ENCODE measurements at places on chromosomes 11 and 22.

DNA sequence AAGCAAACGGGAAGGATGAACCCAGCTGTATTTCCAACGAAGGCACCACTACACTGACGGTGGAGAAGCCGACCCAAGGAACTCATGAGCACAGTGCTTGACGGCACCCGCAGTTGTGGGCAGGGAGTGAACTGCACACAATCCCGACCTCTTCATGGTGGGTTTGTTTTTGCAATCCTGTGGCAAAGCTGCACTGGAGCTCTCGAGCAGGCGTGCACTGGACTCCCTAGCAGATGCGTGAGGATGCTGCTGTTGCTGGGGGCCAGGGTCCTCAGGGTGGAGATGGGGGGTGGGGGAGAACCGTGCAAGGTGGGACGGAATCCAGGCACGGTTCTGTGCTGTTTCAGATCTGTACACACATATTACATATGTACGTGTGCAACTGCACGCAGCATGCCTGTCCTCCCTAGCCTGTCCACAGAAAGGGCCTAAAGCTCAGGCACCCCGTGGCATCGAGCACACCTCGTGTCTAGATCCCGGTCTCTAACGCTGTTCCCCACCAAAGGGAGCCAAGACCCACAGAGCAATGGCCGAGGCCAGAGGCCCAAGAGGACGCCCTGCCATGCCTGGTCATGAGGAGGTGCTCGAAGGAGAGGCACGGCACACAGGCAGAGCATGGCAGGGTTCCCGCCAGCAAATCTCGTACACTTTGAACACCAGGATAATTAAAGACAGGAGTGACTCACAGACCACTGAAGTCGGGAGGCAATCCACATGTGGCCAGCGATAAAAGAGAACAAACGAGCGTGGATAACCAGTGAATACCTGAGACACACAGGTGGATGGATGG lies 17.6 kb downstream of the ALG12 start:
- DNase-seq: no peak

DNA sequence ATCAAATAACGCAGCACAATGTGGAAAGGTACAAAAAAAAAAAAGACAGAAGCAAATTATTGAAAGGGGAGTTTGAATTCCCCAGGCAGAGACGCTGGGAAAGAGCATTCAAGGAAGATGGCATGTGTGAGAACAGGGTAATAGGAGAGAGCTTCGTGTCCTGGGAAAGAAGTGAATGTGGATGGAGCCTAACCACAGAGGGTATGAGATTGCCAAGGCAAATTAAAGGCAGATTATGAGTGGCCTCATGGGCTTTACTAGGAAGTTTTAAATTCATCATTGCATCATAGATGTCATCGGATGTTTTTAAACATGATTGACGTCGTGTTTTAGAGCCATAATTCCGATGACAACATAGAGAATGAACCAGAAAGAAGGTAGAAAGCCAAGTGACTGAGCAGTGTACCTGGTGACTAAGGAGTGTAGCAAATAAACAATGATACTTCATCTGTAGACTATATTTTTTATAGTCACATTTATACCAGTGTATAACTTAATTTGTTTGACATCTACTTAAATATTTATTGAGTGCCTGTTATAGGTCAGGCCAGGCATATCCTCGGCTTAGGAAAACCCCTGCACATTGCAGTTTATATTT lies 151.4 kb downstream of the MSANTD4 start:
- no peak for DNase-seq

DNA sequence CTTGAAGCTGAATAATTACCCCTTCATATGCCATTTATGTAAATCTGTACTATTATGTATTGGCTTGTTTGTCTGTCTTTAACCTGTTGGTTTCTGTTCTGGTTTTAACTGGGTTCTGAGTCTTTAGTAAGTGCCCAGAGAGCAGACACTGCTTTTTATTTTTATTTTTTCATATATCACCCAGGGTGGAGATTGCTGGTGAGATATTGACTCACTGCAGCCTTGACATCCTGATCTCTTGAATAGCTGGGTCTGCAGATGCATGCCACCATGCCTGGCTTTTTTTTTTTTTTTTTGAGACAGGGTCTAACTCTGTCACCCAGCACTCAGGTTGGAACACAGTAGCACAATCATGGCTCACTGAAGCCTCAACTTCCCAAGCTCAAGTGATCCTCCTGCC lies 19.4 kb downstream of the GRAMD1B start:
- no peak for DNase-seq

GRCh38 chr11:16788141-16789062 lies 50.0 kb downstream of the C11orf58 start:
- peak; percentile 96 for DNase-seq

GRCh38 chr11:47137476-47137875 lies 39.2 kb downstream of the ARFGAP2 start:
- DNase-seq: no peak

Measured in mammary epithelial cell (primary cell).